BJ (cell line): ENCODE measurements at places on chromosomes 13 and 19.

DNA sequence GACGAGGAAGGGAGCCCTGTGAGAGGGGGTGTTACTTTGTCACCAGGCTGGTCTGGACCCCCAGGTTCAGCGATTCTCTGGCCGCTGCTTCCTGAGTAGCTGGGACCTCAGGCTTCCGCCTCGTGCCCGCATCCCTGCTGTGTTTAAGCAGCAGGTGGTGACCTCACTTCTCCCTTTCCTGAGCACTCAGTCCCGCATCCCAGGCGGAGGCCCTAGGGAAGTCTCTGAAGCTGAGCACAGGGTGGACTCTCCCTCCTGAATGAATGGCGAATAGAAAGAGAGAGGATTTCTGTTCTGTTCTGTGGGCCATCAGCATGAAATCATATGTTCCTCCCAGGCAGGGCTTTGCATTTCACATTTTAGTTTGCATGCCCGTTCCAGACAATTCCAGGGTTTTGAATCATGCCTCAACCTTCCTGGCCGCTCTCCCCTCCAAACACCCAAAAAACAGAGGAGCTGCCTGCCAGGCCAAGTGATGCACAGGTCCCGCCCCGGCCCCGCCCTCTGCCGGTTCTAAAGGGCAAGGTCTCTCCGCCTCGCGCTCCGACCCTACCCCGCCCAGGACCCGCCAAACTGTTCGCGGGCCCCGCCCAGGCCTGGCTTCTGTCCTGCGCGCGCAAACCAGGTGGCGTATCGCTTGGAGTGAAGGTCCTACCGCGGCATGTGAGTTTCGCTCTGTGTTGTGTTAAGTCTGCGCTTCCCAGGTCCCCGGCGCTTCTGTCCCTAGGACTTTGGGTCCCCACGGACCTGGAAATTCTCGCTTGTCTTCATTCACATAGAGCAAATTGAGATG, 35.1 kb upstream of the ZNF808 start:
- DNase-seq, result no peak

DNA sequence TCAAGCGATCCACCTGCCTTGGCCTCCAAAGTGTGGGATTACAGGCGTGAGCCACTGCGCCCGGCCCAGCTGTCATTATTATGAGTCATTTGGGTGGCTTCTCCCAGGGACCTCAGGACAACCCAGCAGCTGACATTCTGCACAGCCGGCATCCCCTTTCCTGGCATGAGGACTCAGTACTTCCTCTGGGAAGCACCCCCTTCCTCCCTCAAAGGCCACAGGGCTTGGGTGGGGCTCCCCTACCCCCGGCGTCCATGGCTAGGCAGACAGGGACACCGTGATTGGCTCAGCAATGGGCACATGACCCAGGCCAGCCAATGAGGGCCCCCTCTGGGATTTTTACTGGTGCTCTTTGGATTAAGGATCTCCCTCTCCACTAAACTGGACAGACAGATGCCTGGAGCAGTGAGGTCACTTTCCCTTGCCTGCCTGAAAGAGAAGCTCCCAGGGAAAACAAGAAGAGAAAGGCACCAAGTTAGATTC, 6.0 kb downstream of the KANK2 start:
- peak; percentile 62 for DNase-seq

DNA sequence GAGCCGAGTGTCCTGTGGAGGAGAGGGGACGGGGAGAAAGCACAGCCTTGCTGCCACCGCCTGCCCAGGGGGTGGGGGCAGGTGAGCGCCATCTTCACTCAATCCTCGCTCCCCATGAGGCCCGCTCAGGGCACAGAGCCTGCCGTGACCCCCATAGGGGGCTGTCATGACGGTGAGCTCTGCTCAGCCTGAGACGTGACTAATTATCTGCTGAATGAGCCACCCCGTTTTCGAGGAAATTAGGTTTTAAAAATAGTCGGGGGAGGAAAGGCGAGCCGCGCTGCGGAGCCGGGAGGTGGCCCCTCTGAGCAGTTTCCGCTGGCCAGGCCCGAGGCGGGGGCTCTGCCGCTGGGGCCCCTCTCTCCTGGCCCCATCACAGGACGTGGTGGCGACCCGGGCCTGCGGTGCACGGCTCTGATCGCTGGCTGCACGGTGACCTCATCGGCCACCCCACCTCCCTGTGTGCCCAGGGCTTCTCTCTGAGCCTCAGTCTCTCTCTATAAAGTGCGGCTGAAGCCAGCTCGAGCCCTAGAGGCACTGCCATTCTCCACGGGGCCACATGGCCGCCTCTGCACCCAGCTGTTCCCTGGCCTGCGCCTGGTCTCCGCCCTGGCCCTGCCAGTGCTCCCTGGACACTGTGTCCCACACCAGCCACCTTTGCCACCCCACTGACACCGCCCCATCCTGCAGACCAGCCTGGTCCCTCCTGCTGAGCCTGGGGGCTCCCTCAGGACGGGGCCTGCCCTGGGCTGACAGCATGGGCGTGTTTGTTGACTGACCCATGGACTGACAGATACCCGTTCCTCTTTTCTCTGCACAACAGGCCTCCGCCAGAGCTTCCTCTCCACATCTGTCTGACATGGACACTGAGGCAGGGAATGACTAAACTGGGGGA, 28.3 kb downstream of the PIP5K1C start:
- no peak for DNase-seq

DNA sequence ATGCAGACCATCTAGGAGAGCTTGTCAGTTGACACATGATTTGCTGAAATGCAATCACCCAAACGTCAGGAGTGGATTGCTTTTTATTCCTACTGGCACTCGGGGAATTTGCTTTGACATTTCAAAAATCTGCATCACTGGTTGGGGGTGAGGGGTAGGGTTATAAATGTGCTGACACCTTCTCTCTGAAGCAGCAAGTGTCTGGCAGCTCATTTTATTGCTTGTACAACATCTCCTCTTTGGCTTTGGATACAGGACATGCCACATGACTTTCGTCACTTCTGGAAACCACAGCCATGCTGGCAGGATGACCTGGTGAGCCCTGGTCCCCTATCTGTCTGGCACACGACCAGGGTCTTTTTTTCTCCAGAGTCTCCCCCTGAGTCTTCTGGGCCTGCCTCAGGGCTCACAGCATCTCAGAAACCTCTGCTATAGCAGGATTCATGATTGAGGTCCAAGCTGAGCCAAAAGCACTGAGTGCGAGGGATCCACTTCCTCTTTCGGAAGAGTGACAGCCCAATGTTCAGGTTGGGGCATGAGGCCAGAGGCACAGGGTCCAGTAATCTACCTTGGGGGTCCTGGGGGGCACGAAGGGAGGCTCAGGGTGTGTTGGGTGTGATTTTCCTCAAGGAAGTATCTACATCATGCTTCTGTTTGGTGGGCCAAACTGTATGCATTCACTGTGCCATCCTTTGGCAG, 60.1 kb downstream of the HSPH1 start:
- no peak for DNase-seq

GRCh38 chr19:3270902-3271301, 46.4 kb downstream of the CELF5 start:
- DNase-seq, result no peak

- DNase-seq, result peak; percentile 18
Observed at GRCh38 chr13:104086759-104087158, 1020.5 kb upstream of the SLC10A2 start.

- DNase-seq, result no peak
Observed at GRCh38 chr19:29706635-29707034, 8.4 kb downstream of the C19orf12 start.

DNA sequence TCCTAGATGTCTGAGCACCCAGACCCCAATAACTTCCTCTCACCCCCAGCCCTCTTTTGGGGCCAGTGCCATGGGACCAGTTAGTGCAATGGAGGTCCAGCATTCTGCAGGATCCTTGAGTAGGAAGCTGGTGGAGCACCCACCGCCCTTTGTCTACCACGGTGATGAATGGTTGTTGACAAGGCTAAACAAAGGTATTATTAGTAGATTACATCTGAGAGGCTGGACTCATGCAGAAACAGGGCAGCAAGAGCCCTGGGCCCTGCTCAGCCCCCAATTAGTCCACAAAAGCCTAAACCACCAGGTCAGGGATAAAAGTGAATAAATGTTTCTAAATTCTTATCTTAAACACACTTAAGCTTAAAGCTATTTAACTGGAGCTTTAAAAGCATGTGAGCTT, 196.5 kb upstream of the TSHZ3 start:
- no peak for DNase-seq

GRCh38 chr19:47716270-47716937, 3.2 kb downstream of the EHD2 start:
- no peak for DNase-seq

DNA sequence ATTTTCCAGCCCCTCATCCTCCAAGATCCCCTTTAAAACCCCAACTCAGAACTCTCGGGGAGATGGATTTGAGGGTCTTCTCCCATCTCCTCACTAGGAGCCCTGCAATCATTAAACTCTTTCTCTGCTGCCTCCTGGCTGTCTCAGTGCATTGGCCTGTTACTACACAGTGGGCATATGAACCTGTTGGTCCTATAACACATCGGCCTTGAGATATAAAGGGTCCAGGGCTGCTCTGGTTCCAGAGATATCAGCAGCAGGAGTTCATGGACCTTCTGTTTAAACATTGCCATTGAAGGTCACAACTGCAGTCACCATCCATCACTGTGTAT, 3.8 kb upstream of the METTL21C start:
- no peak for DNase-seq

- DNase-seq, result no peak
Observed at GRCh38 chr19:49387936-49388372, at the start of gene KASH5. KASH5 (plus strand) TSS chr19:49388249; CDS start chr19:49390884, 2,635 bp downstream.

DNA sequence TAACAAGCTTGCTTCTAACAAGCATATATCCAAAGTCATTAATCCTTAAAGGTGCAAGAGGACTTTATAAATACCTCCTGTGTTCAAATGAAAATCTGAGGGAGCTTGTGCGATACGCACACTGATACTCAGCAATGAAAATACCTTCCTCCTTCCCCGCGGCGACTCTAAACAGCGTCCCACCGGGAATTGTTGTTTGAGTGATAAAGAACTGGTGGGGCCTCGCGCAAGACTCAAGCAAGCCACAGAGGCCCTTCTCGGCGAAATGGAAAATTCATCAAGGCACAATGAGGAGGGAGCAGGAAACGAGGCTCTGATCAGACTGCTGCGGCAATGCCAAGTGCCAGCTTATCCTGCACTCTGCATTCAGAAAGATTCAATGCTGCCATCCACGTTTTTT, 126.7 kb downstream of the ABCC4 start:
- DNase-seq, result no peak

DNA sequence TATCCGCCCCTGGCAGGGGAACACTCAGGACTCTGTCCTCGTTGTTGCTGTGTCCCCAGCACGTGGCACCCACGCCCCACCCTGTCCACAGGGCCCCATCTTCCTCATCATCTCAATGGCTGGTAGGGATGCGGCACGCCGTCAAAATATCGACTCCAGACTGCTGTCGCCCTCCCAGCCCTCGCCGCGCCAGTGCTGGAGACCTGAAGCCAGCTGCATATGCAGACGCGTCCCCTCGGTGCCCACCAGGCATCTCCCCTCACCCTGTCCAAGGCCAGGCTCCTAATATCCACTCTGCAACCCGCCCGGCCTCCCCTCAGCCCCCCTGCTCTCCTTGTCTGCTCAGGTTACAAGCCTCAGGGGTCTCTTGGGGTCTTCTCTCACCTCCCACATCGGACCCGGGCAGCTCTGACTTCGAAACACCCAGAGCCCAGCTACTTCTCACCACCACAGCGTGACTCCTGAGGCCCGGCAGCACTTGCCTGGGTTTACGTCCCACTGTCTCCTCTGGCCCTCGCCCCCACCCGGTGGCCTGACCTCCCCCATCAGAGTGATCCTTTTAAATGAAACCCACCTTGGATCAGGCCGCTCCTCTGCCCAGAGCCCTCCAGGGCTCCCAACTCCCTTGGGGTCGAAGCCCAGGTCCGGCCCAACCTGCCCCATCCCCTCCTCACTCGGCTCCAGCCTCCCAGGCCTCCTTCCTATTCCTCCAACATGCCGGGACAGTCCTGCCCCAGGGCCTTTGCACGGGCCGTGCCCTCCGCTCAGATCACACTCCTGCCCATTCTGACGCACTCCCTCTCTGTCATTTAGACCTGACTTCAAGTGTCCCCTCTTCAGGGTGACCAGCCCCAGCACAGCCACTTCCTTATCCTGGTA, 12.5 kb downstream of the PLIN4 start:
- DNase-seq, result no peak

DNA sequence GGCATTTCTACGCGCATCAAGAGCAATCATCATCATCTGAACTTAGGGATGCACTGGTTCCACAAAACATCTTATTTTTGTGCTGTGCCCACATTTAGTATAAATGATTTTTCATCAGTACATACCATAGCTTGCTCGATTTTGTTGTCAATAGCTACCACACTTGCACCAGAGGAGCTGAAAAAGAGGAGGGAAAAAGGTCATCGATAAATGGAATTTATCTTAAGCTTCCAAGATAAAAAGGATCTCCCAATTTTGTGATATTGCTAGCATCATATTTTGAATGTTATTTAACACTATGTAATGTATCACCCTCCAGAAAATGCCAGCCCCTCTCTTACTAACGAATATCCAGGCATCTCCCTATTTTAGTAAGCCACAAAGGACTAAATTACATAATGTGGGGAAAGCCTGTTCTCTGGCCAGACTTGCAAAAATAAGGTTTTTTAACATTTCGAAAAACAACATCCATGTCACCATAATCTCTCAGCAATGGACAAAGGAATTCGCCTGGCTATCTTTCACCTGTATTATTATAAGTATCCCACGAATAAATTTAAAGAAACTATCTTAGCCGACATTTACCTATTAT, 62.4 kb downstream of the SERP2 start:
- DNase-seq, result no peak

DNA sequence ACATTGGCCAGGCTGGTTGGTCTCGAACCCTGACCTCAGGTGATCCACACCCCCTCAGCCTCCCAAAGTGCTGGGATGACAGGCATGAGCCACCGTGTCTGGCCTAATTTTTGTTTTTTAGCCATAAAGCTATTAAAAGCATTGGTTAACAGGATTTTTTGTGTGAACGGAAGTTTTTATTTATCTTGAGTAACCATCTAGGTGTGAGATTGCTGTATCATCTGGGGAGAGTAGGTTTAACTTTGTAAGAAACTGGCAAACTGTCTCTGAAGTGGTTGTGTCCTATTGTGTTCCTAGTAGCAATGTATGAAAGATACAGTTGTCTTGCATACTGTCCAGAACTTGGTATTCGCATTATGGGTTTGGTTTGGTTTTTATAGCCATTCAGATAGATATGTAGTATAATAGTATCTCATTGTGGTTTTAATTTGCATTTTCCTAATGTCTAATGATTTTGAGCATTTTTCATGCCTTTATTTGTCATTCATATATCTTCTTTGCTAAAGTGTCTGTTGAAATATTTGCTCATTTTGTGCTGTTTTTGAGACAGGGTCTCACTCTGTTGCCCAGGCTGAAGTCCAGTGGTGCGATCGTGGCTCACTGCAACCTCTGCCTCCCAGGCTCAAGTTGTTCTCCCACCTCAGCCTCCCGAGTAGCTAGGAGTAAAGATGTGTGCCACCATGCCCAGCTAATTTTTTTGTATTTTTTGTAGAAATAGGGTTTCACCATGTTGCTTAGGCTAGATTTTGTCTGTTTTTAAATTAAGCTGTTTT, 13.5 kb upstream of the PLEKHF1 start:
- DNase-seq, result no peak
